ENCODE measurements at places on chromosomes 7 and 10. TPM values are rescaled to one million over a fixed set of nuclear protein-coding genes. Genes with fewer than 3 reads are reported as not detected.

KCP gene
- 0.18 TPM for total RNA-seq

ACTR3C gene
- 11.9 TPM for total RNA-seq

- H3K36me3 ChIP-seq, result no peaks in the 10 kb centered on the region
- no peaks in the 10 kb centered on the region for H3K27me3 ChIP-seq
- no peak overlapping the region for H3K27ac ChIP-seq
- DNase-seq, result no peak
Observed at GRCh38 chr7:129657363-129657762, 45.8 kb downstream of the NRF1 start.

DNA sequence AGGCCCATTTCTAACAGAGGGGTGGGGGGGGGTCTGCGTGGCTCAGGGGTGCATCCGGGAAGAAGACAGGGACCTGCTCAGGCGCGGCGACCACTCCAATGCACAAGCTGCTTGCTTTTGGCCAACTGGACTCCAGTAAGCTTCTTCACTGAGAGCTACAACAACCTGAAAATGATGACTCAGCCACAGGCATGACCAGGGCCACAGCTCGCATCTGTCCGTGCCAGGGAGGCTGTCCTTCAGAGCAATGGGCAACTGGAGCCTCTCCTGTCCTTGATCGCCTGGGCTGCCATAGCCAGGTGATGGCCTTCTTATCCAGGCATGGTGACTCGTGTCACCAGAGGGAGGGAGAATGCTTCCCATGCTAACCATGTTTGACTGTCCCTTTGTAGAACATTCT, 81.6 kb upstream of the RNF32 start:
- DNase-seq, result no peak
- H3K4me3 ChIP-seq, result no peak overlapping the region
- no peaks in the 10 kb centered on the region for H3K27me3 ChIP-seq
- H3K4me1 ChIP-seq, result no peaks in the 10 kb centered on the region
- H3K27ac ChIP-seq, result no peak overlapping the region
- H3K36me3 ChIP-seq, result no peaks in the 10 kb centered on the region

- H3K36me3 ChIP-seq, result no peaks in the 10 kb centered on the region
- DNase-seq, result peak; percentile 44
- H3K27ac ChIP-seq, result peak overlapping the region; percentile 91
Observed at GRCh38 chr10:92291921-92292845, 1.2 kb downstream of the MARCHF5 start.

MAPK8 gene
- 67.5 TPM for total RNA-seq

DNA sequence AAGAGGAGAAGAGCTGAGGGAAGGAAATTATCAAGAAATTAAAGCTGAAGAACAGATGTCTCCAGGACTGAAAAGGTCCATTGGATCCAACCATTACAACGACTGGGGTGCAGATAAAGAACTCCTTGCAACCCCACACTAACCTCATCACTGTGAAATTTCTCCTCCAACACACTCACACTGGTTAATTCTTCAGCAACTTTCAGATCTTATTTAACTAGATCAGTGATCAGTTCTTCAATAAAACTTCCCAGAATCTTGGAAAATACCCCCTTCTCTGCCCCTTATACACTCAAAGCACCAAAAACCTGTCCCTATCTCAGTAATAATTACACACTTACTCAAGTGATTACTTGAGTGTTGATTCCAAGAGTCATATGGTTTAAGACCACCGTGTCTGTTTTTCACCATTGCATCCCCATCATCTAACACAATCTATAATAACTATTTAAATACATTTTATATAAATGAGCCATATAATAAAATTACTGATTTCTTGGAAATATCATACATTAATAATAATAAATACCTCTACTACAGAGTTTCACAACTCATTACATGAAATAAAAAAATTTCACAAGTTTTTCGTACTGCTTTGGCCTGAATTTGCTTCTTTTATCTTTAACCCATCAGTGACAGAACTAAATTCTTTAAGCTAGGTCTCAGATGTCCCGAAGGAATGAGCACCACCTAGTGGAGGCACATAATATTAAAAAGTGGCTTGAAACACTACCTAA, 123.7 kb downstream of the MPP7 start:
- no peak overlapping the region for H3K4me3 ChIP-seq
- no peak overlapping the region for H3K27ac ChIP-seq
- H3K4me1 ChIP-seq, result peaks cover 11% of the 10 kb centered on the region

DNA sequence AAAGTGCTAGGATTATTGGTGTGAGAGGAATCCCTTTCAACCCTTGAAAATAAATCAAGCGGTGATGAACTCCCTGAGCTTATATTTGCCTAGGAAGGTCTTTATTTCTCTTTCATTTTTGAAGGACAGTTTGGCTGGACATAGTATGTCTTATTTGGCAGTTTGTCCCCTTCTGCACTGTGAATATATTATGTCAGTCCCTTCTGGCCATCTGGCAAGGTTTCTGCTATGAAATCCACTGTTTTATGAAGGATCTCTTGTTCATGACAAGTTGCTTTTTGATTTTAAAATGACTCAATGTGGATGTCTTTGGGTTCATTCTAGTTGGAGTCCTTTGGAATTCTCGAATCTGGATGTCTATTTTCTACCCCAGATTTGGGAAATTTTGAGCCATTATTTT, 21.7 kb upstream of the MCM10 start:
- no peaks in the 10 kb centered on the region for H3K4me1 ChIP-seq
- no peak overlapping the region for H3K4me3 ChIP-seq
- H3K27ac ChIP-seq, result no peak overlapping the region
- H3K27me3 ChIP-seq, result no peaks in the 10 kb centered on the region
- H3K36me3 ChIP-seq, result no peaks in the 10 kb centered on the region

DNA sequence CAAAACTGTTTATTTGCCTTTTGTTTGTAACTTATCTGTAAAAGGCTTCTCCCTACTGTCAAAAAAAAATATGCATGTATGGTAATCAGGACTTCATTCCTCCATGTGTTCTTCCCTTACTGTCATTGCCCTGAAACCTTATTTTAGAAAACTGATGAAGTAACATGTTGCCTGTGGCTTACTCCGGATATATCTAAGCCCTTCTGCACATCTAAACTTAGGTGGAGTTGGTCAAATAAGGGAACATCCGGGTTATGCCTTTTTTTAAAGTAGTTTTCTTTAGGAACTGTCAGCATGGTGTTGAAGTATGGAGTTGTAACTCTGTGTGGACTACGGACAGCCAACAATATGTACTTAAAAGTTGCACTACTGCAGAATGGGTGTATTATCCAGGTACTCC, 6.2 kb downstream of the SAR1A start:
- DNase-seq, result no peak
- no peaks in the 10 kb centered on the region for H3K27me3 ChIP-seq
- no peak overlapping the region for H3K4me3 ChIP-seq
- peaks cover 6% of the 10 kb centered on the region for H3K4me1 ChIP-seq

- H3K36me3 ChIP-seq, result no peaks in the 10 kb centered on the region
- no peak overlapping the region for H3K27ac ChIP-seq
- no peak for DNase-seq
- H3K4me1 ChIP-seq, result no peaks in the 10 kb centered on the region
- H3K27me3 ChIP-seq, result no peaks in the 10 kb centered on the region
Observed at GRCh38 chr7:118898284-118898683, 673.8 kb downstream of the ANKRD7 start.

DNA sequence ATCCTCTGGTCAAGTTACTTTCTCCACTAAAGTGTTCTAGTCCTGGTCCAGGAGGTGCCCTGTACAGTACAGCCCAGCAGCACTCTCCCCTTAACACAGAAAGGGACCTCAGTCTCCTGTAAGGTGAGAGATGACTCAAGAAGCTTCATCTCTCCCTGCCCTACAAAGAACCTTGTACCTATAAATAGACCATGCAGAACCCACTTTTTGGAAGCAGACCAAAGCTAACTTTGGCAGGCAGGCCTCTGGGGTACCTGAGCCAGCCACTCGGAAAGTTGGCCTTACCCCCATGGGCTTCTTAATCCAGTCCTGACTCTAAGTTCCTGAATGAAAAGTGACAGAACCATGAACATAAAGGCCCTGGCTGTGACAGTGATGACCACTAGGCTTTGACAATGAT, 454.8 kb downstream of the KCNMA1 start:
- no peaks in the 10 kb centered on the region for H3K27me3 ChIP-seq
- no peaks in the 10 kb centered on the region for H3K4me1 ChIP-seq
- H3K36me3 ChIP-seq, result no peaks in the 10 kb centered on the region

DNA sequence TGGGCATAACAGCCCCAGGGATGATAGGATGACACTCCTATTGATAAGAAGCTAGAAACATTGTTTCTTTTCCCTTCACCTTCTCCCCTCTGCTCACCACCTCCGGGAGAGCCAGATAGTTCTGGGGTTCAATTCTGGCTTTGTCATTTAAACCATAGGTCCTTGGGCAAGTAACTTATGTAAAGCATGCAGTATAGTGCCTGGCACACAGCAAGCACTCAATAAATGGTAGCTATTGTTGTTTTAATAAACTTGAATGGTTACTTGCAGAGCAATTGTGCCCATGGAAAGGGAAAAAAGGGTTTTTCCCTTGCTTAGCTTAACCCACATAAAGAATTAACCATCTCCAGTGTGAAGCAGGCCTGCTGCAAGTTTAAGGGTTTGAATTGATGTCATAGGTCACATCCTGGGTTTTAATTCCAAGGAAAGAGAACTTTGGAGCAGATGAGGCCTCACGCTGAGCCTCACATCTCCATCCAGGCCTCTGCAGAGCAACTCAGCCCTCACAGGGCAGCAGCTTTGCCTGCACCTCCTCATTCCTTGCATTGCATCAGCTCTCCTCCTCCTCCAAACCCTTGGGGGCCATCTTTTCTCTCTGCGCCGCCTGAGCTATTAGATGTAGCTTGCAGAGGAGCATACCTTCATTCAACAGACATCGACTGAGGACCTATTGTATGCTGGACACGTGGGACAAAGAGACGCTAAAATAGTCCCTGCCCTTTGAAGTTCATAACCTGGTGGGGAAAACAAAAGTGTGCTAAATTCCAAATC, 22.9 kb downstream of the ZNF775 start:
- H3K36me3 ChIP-seq, result no peaks in the 10 kb centered on the region
- DNase-seq, result no peak
- no peaks in the 10 kb centered on the region for H3K27me3 ChIP-seq
- H3K27ac ChIP-seq, result no peak overlapping the region
- peaks cover 9% of the 10 kb centered on the region for H3K4me1 ChIP-seq

DNA sequence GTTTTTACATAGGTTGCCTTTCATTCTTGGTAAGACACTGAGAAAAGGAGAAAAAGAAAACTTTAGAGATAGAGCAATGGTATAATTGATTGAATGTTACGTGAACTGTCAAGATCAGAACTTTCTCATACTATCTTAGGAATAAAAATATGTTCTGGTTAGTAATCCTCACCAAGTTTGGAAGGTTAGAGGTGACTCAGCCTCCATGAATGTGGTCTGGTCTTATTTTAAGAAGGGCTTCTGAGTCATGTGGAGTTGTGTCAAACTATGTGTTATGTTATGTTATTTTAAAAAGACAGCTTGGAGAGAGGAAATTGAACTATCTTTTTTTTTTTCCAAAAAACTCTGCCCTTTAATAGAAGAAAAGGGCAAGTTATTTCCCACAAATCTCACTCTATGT, 458.6 kb upstream of the KLF6 start:
- H3K27me3 ChIP-seq, result no peaks in the 10 kb centered on the region
- H3K4me3 ChIP-seq, result peak overlapping the region; percentile 31
- H3K36me3 ChIP-seq, result no peaks in the 10 kb centered on the region
- DNase-seq, result peak; percentile 81
- H3K4me1 ChIP-seq, result no peaks in the 10 kb centered on the region
- H3K27ac ChIP-seq, result peak overlapping the region; percentile 85

- H3K4me3 ChIP-seq, result no peak overlapping the region
- no peaks in the 10 kb centered on the region for H3K27me3 ChIP-seq
- DNase-seq, result no peak
- H3K4me1 ChIP-seq, result no peaks in the 10 kb centered on the region
- no peak overlapping the region for H3K27ac ChIP-seq
Observed at GRCh38 chr7:90412458-90413184, 9.4 kb downstream of the CLDN12 start.

DNA sequence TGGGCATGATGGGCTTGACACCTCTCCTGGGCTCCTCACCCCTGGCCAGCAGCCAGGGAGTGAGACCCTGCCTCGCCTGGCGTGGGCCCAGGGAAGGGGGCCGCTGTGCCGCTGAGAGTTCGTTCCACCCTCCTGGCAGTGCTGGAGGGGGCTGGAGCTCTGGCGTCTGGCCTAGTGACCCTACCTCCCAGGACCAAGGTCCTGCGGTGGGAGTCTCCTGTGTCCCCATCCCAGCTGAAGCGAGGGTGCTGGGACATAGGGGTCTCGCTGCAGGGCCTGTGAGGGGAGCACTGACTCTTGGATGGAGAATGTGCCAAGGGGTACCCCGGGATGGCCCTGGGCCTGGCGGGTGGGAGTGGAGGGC, 1.2 kb downstream of the GTF2IRD1 start:
- no peaks in the 10 kb centered on the region for H3K27me3 ChIP-seq
- peak; percentile 36 for DNase-seq
- no peaks in the 10 kb centered on the region for H3K36me3 ChIP-seq
- peak overlapping the region; percentile 95 for H3K27ac ChIP-seq
- H3K4me3 ChIP-seq, result peak overlapping the region; percentile 78

DNA sequence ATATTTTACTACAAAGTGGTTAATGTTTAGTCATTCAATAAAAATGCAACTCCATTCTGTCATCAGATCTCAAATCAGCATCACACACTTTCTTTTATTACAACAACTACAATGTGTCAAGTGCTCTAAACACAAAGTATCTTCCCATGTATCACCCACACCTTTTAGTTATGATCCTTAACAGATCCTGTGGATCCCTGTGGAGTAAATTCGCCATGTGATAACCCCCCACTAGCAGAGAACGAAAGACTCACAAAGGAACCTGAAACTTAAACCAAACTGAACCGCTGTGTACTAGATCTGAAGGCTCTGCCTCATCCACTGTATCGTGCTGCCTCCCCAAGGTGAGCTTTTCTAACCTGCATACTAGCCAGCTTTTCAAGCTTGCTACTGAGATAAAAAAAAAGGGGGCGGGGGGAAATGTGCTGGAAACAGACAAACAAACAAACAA, 1.7 kb downstream of the DPY19L1 start:
- H3K4me3 ChIP-seq, result no peak overlapping the region
- H3K27me3 ChIP-seq, result no peaks in the 10 kb centered on the region
- no peak overlapping the region for H3K27ac ChIP-seq
- H3K4me1 ChIP-seq, result no peaks in the 10 kb centered on the region
- H3K36me3 ChIP-seq, result no peaks in the 10 kb centered on the region

DNA sequence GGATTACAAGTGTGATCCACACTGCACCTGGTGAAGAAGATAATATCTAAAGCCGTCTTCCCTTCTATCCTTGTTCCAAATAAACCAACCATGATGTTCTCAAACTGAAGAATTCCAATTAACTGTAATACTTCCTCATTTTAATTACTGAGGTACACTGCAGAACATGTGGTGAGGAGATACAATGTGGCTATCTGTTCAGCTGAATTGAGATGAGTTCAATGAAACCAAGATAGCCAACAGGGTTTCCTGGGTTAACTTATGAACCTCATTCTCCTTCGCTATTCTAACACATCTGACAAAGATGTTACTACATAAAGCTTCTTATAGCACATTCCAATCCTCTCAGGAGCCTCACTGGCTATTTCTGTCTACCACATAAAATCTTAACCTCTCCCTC, 75.5 kb downstream of the RAPGEF5 start:
- no peak overlapping the region for H3K27ac ChIP-seq
- H3K4me1 ChIP-seq, result no peaks in the 10 kb centered on the region
- H3K36me3 ChIP-seq, result no peaks in the 10 kb centered on the region
- no peaks in the 10 kb centered on the region for H3K27me3 ChIP-seq
- no peak overlapping the region for H3K4me3 ChIP-seq
- no peak for DNase-seq

GRCh38 chr10:122163174-122164022, 107.7 kb upstream of the BTBD16 start:
- H3K4me3 ChIP-seq, result peak overlapping the region; percentile 40
- H3K36me3 ChIP-seq, result no peaks in the 10 kb centered on the region
- H3K27me3 ChIP-seq, result no peaks in the 10 kb centered on the region
- DNase-seq, result no peak
- H3K27ac ChIP-seq, result no peak overlapping the region
